ENCODE measurements at places on chromosomes 12 and 14.

- DNase-seq = peak; percentile 92
Observed at GRCh38 chr12:120445911-120446843, at the start of the genes GATC and TRIAP1. Gene GATC (plus strand): TSS chr12:120446444. CDS start chr12:120446481, 37 bp downstream. Gene TRIAP1 (minus strand): TSS chr12:120446384. CDS start chr12:120446372, 12 bp downstream.

DNA sequence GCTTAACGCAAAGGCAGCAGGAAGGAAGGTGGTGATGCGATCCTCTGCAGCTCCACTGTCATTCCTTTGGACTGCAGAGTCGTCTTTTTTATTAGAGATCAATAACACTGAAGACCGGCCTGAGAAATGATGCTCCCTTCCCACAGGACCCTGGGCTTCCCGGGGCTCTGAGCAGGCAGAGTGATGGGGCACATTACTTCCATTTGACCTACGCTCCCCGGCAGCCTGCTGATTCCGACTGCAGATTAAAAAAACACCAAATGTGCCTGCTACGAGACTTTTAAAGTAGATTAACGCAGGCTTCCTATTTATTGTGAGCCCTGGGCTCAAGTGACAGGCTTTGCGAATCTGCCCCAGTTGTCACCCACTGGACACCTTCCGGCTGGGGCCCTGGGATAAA, 37.5 kb downstream of the KCNA1 start:
- no peak for DNase-seq

DNA sequence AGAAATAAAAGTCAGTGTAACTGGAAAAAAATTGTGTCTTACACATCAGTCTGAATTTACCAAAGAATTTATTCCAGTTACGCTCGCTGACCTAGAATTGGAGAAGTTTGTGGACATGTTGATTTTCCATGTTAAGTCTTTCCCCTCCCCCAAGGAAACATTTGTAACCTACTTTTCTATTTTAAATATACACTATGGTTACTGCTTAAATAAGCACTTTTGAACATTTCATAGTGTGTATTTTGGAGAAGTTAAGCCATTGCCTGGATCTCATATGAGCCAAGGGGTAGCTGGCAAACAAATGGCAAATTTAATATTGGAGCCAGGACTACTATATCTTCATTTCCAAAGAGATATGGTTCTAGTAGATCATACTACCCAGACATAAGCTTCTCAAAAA, 42.9 kb upstream of the NT5DC3 start:
- no peak for DNase-seq

DNA sequence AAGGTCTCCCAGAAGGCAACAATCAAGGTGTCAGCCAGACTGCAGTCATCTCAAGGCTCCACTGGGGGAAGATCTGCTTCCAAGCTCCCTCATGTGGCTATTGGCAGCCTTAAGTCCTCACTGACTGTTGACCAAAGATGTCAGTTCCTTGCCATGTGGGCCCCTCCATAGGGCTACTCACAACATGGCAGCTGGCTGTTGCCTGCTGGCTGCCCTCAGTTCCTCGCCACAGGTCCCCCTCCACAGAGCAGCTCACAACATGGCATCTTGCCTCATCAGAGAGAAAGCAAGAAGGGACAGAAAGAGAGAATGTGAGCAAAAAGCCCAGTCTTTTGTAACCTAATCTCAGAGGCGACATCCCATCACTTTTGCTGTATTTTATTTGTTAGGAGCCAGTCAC, 34.4 kb upstream of the EGLN3 start:
- DNase-seq = no peak

DNA sequence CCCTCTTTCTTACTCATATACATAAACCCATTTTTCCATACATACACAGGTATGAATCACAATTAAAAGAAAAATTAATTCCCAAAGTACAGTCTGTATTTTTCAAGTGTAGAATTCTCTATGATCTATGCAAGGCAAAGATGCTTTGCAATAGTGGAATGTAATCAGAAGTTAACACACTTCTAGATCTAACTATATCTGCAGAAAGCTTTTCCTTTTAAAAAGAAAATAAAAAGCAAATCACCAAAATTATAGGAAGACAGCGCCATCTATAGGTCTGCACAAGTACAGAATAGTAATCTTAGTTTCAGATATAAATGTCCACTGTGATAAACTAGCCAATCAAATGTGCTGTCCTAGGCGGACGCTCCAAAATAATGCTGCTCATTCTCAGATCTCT, 22.0 kb downstream of the SLC25A21 start:
- no peak for DNase-seq

GRCh38 chr14:31059152-31059924, 33.2 kb upstream of the STRN3 start:
- DNase-seq = no peak

- no peak for DNase-seq
Observed at GRCh38 chr14:67515386-67516079, 17.6 kb upstream of the PLEKHH1 start.

- DNase-seq = no peak
Observed at GRCh38 chr14:90900476-90901083, 84.3 kb upstream of the TTC7B start.

DNA sequence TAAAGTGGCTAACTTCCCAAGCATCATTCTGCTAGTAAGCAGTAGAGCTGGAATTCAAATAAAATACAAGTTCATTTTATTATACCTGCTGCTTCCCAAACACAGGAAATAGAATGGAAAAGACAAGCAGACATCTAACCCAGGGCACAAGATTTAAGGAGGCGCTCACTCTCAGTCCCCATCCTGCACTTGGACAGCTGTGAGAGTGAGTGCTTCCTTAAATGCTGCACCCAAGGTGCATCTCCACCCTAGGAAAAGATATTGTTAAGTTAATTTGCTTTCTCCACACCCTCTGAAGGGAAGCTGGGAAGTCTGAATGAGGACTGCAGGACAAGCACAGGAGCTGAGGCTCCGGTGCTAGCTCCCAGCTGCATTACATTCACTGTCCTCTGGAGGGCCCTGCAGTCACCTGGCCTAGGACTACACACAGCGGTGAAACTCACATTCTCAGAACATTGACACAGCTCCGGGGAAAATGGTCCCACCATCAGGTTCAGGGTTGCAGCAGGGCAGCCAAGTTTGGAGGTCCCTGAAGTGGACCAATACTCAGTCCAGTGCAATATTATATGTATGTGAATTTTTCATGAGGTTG, 14.2 kb downstream of the HEBP1 start:
- DNase-seq = no peak

DNA sequence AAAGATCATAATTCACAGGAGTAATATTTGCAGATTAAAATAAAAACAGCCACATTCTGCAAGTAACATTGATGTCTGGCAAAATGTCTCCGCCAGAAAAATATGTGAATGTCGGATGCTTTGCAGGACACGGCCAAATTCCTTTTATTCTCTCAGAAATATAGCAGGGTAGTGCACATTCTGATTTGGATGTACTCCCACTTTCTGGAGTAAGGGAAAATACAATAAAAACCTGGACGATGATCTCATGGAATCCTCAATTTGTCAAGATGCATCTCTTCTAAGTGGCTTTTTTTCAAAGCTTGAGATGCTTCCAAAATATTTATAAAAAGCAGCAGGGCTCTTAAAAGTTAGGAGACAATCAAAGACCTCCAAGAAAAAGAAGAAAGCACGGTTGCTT, 133.3 kb downstream of the TBX5 start:
- no peak for DNase-seq

- no peak for DNase-seq
Observed at GRCh38 chr14:52315355-52315718, 1.2 kb downstream of the PTGER2 start.

DNA sequence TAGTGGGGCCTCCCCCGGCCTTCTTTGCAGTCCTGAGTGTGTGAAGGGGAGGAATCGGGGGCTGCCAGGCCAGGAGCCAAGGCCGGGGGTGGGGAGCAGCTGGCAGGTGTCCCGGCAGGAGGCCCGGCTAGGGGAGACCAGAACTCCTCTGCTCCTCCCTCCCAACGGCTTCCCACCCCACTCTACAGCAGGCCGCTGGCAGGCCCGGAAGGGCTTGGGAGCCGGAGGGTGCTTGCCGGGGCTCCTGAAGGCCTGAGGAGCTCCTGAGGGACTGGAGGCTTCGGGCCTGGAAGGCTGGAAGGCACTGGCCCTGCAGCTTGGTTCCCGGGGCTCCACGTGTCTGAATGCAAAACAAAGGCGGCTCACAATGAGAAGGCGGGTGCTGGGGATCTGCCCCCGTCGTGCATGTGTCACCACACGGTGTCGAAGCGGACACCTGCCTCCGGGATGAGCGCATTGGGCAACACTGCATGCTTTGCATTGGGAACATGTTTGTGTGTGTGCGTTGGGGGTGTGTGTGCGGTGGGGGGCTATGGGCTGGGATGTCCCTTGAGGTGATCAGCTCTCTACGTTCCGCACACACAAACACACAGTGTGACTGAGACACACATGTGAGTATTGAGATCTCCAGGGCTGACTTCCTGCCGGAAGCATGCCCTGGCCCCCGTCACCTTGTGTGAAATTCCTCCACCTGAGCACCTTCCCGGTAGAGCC, 30.9 kb upstream of the ANKRD9 start:
- no peak for DNase-seq

DNA sequence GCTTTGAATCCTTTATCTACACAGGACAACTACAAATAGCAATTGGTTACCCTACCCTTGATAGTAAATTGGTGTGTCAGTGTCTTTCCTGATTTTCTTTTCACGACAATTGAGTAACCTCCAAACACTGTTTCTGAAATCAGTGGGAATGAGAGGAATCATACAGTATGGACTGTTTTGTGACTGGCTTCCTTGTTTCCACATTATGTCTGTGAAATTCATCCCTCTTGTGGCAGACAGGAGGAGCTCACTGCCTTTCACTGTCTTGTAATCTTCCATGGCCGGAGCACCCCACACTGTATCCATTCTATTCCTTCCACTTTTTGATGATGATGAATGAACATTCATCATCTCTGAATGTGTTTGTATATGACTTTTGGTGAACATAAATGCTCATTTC, 164.0 kb upstream of the PZP start:
- no peak for DNase-seq

DNA sequence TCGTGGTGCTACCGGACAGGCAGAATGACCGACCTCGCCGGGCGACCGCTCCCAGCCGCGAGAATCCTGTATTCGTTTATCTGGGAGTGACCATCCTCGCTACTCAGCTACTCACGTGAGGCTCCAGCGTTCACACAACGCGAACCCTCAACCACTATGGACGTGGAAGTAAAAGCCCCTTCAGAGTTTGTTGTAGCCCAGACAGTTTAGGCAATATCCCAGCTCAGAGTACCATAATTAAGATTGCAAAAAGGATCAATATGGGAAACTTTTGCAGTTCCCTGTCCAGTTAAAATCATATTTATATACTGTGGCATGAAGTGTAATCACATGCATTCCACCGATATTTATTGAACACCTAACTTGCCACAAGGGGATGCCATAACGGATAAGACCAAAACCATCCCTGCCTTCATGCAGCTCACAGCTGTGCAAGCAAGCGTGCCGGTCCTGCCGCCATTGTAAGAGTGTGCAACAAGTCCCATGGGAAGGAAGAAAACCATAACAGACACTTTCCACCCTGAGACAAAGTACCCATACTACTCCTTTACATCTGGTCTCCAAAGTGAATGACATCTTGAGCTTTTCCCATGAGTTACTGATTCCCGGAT, 938 bp upstream of the MAX start:
- no peak for DNase-seq

DNA sequence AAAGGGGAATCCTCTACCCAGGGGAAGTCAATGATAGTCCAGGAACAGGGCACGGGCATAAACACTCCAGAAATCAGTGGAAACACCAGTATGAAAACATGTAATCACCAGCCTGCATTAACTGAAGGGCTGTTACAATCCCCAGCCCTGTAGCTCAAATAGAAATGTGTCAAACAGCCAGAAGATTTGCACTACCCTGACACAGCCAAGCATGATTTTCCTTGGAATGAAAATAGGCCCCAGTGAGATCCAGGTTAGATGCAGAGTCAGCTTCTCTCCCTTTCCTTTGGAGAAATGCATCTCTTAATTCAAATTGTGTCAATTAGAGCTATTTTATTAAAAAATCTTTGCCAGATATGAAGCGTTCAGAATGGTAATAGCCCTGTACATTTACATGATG, 158.1 kb downstream of the RPS29 start:
- no peak for DNase-seq

DNA sequence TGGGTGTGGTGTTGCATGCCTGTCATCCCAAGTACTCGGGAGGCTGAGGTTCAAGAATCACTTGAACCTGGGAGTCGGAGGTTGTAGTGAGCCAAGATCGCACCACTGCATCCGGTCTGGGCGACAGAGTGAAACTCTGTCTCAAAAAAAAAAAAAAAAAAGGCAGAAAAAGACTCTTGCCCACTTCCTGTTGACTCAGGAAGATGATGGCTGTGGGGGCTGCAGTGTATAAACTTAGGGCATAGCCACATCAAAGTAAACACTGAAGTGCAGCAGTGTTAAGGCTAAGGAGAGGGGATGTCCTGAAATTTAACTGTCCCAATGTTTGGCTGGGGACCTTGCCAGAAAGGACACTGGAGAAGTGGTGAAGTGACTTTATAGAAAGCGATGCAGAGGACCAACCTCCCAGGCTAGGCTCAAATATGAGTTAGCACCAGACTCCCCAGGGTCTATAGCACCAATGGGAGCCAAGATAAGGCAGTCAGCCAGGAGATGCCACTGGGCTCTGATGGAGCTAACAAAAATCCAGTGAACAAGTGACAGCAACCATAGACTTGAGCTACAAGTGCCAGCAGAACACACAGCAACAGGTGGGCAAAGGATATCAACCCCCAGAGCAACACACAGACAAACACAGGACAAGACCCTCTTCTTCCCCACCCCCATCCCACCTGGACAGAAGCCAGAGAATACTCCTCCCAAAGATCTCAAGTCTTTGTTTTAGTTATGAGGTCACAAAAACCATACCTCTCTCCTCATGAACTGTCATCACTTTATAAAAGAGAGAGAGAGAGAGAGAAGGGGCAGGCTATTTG, 28.0 kb downstream of the NELL2 start:
- no peak for DNase-seq

GRCh38 chr14:104390221-104390931, 189.2 kb upstream of the C14orf180 start:
- no peak for DNase-seq

DNA sequence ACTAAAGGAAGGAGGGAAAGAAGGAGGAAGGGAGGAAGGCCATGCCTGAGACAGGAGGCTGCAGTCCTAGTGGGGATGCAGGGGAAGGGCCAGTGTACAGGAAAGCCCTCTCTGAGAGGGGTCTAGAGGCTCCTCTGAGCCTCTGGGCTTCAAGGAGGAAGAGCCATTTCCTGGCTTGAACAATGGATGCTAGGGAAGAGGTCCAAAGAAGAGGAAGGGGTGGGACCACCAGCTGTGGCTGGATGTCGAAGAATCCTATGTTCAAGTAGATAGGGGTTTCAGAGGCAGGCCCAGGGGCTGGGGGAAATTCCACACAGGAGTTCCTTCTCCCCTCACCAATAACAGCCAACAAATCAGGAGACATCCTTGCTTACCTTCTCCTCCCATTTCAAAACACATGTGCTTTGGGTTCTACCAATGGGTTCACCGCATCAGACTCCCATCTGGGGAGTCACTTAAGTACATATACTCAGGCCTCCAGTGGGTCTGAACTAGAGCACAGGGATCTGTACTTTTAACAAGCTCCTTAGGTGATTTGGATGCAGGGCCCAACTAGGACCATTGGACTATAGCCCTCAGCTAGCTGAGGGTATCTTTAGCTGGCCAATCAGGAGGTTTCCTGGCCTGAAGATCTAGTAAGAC, 32.4 kb downstream of the PRPF40B start:
- DNase-seq = no peak

GRCh38 chr14:55102141-55102621, 26.9 kb upstream of the LGALS3 start:
- DNase-seq = peak; percentile 60

- no peak for DNase-seq
Observed at GRCh38 chr12:11639454-11639853, 10.0 kb upstream of the ETV6 start.

- DNase-seq = no peak
Observed at GRCh38 chr14:80047761-80048160, 163.5 kb downstream of the DIO2 start.

All from head of caudate nucleus (tissue), 42 donors.